Epithelial cell of umbilical artery (primary cell): ENCODE measurements at places on chromosomes 6 and 20. TPM values are rescaled to one million over a fixed set of nuclear protein-coding genes. Genes with fewer than 3 reads are reported as not detected.

Gene CEBPB
- 7.1 and 29.0 TPM in 2 replicates for total RNA-seq

Gene HLA-F
- 1.6 and 25.1 TPM in 2 replicates for total RNA-seq

Gene BMP6
- total RNA-seq: 232 and 248 TPM in 2 replicates

Gene NRM
- 1.9 and 3.8 TPM in 2 replicates for total RNA-seq

Gene TRIM10
- not detected in 2 replicates for total RNA-seq

Gene KCNB1
- under 0.01 TPM in 1 of 2 replicates, not detected in the other for total RNA-seq

Gene FRK
- under 0.01 TPM in 1 of 2 replicates, not detected in the other for total RNA-seq

Gene KIAA0408
- total RNA-seq: not detected in 2 replicates

Gene C6orf47
- total RNA-seq: 18.8 and 21.1 TPM in 2 replicates

Gene THBD
- 11.7 and 32.7 TPM in 2 replicates for total RNA-seq

Gene FAM209A
- not detected in 2 replicates for total RNA-seq

Gene MRPL2
- total RNA-seq: 26.0 and 28.9 TPM in 2 replicates

Gene CPXM1
- 0.32 TPM in 1 of 2 replicates, not detected in the other for total RNA-seq

Gene ENPP3
- under 0.01 TPM in 1 of 2 replicates, not detected in the other for total RNA-seq

Gene ACOT13
- total RNA-seq: 6.2 and 7.5 TPM in 2 replicates

Gene NFATC2
- total RNA-seq: 0.65 and 0.91 TPM in 2 replicates

Gene MUC22
- not detected in 2 replicates for total RNA-seq

Gene SLC17A9
- total RNA-seq: 12.8 and 19.2 TPM in 2 replicates

Gene ATP6V1G2
- 0.97 and 2.0 TPM in 2 replicates for total RNA-seq

Gene C6orf58
- total RNA-seq: not detected in 2 replicates

Gene WFDC12
- not detected in 2 replicates for total RNA-seq

Gene ESF1
- 18.8 and 20.5 TPM in 2 replicates for total RNA-seq

Gene DUSP15
- not detected in 2 replicates for total RNA-seq

Gene PAX1
- total RNA-seq: not detected in 2 replicates

Gene SLC4A11
- total RNA-seq: 1.9 and 2.0 TPM in 2 replicates

Gene KHDC1L
- not detected in 2 replicates for total RNA-seq

Gene E2F3
- total RNA-seq: 5.5 TPM in 2 replicates

Gene POU3F2
- total RNA-seq: not detected in 2 replicates

Gene PHACTR2
- total RNA-seq: 110 and 168 TPM in 2 replicates

Gene SULF2
- total RNA-seq: 9.0 and 20.1 TPM in 2 replicates

Gene ADAM33
- 0.32 and 0.76 TPM in 2 replicates for total RNA-seq
